ENCODE measurements at places on chromosomes 2 and 18.

- no peak for DNase-seq
Observed at GRCh38 chr18:60021556-60021955, 121.8 kb downstream of the PMAIP1 start.

DNA sequence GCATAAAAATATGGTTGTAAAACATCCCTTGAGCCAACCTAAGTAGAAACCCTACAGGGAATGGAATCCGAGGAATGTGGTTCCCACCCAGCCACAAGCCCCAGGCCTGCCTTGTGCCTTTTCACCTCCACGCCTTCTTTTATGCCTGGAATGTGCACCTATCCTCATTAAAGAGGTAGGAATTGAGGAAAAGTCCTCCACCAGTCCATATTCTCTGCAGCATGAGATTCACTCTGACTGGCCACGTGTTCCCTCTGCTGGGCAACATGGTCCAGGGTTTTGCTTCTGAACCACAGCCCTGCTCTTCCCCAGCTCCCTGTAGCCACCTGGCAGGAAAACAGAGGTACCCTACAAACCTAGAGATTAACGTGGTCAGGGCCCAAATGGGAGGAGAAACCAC lies 787.9 kb upstream of the RAB6C start:
- DNase-seq = no peak

- DNase-seq = no peak
Observed at GRCh38 chr2:171579481-171579880, 57.2 kb downstream of the CYBRD1 start.

- DNase-seq = peak; percentile 66
Observed at GRCh38 chr2:184597571-184597991, 748 bp upstream of the ZNF804A start.

GRCh38 chr18:63317982-63318888 lies 1.3 kb downstream of the BCL2 start:
- DNase-seq = peak; percentile 71

DNA sequence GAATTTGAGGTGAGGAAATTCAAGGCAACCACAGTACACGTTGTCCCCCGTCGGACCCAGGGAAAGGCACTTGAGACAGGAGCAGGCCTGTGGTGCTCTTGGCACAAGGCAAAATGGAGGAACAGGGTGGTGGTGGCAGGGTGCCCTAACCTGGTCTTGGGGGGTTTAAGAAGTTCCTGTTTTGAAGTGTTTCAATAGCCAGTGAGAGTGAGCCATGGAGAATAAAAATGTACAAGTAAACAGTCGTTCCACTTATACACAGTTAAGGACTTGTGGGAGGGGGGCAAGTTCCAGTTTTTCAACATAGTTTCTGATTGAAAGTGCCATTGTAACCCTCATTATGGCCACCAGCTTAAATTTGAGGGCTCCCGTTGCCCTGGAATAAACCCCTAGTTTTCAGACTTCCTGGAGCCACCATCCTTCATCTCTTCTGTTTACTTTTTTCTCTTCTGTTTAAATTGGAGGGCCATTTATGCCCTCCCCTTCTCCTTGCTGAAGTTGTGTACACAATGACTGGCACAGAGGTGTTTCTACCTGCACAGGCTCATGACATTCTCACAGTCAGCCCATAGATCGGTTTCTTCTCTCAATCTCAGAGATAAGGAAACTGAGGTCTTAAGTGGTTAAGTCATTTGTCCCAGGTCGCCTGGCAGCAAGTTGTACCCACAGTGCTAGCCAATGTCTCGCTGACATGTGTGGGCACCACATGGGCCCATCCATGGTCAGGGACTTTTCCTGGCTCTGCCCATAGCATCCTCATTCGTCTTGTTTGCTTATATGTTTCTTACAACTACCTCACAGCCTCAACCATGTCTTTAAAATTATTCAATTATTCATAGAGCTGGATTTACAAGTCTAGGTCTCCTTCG lies 66.0 kb upstream of the ST3GAL5 start:
- DNase-seq = no peak

DNA sequence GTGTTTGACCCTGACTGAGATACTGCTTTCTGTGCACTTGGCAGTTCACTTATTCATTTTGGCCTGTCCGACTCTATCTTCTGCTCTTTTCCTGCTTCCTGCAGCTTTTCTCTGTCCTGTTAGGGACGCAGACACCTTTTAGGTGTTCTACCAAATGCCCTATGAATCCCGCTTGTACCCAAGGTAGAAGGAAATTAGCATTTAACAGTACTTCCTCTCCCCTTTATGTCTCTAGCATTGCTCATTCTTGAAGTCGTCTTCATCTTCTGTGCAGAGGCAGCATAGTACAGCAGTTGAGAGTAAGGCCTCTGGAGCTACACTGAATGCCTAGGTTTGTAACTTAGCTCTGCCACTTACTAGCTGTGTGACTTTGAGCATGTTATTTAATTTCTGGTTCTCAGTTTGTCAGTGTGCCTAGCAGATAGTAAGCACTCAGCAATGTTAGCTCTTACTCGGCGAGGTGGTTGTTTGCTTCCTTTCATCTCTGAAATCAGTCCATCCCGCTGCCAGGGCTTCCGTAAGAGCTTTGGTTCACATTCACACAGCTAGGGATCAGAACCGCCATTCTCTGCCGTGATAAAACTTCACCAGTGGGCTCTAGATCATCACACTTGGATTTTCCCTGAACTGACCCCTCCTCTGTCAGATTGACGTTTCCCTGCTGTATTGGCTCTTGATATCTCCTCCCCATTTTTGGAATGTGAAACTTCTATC lies 1.4 kb downstream of the CCT7 start:
- no peak for DNase-seq

- no peak for DNase-seq
Observed at GRCh38 chr2:74066491-74067203, 81.1 kb downstream of the BOLA3 start.

GRCh38 chr2:25323042-25323514 lies 18.6 kb downstream of the DNMT3A start:
- no peak for DNase-seq

DNA sequence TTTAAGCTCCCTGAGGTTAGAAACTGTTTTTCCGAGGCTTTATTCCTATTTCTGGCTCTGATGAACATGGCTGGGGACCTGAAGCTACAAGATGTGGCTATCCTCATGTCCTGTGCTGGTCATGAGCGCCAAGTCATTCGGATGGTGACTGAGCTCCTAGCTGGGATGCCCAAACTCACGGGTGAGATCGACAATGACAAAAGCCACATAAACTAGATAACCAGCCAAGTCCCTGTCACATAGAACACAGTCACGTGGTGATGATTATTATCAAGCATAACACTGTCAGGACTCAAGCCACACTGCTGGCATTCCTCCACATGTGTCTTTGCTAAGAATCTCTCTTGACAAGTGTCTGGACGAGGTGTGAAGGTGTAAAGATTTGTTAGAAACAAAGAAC lies 274.9 kb downstream of the CLIP4 start:
- DNase-seq = no peak

DNA sequence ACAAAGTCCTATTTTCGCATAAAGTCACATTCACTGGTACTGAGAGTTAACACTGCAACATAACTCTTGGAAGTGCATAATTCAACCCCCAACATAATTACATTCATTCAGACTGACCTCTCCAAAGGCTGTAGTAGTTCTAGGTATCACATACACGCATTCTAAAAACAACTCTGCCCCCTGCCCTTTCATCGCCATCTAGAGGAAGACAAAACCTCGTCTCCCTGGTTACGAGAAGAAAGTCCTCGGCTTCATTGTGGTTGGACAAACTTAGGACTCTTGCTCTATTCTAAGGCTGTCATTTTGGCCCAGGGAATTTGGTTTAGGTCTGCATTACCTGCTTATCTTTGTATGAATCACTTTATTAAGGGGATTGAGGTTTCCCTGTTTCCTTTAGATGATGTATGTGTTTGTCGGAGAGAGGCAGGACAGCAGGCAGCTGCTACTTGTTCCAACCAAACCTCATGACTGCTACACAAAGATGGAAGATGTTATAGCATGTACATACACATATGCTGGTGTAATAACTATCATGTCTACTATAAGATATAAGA lies 215.4 kb upstream of the NRXN1 start:
- DNase-seq = no peak

GRCh38 chr2:127179766-127180165 lies 40.3 kb downstream of the CYP27C1 start:
- DNase-seq = peak; percentile 64

DNA sequence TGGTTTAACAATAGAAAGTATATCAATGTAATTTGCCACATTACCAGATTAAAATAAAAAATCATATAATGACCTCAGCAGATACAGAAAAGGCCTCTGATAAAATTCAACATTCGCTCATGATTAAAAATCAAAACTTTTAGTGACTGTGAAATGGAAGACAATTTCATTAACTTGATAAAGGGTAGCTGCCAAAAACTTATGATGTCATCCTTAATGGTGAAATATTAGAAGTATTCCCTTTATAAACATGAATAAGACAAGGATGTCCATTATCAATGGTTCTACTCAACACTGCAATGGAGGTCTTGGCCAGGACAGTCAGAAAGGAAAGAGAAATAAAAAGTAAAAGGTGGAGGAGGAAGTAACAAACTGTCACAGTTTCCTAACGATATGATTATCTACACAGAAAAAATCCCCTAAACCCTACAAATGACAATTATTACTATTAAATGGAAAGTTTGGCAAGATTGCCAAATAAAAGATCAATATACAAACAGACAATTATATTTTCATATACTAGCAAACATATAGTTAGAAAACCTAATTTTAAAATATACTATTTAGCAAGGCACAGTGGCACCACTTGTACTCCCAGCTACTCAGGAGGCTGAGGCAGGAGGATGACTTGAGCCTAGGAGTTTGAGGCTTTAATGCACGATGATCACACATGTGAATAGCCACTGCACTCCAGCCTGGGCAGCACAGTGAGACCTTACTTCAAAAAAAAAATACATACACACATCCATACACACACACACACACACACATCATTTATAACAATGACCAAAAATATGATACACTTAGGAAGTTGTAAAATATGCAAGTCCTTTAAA lies 12.8 kb downstream of the METTL8 start:
- DNase-seq = peak; percentile 47

DNA sequence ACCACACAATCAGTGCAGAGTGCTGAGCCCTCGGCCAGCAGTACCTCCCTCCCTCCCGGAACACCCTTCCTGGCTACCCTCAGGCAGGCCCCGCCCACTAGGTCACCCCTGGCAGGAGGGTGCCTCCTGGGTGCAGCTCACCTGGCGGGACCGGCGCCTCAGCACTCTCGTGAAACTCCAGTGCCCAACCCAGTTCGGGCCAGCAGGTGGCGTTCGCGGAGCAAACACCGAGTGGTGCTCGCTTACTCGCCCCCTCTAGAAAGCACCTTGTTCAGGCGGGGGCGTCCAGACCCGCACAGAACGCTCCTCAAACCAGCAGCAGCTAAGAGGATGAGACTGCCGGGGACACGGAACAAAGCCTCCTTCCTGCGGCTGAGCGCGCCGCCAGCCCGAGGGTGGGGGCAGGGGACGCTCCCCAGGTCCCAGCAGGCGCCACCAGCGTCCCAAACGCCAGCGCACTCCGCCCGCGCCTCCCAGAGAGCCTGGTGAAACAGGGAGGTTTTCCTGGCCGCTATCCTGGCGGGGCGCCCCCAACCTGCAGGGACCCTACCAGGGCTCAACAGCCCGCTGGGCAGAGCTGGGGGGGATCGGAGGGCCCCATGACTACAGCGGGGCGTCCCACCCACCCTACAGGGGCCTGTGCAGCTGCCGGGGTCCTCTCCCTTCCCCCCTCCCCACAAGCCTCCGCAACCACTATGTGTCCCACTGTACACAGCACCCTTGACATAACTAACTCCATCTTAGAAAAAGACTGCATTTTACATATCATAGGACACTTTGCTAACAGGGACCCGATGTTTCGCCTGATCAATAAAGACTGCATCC lies 44.7 kb downstream of the MRPS5 start:
- peak; percentile 56 for DNase-seq

GRCh38 chr2:99854236-99854852 lies 288.0 kb downstream of the AFF3 start:
- DNase-seq = no peak

DNA sequence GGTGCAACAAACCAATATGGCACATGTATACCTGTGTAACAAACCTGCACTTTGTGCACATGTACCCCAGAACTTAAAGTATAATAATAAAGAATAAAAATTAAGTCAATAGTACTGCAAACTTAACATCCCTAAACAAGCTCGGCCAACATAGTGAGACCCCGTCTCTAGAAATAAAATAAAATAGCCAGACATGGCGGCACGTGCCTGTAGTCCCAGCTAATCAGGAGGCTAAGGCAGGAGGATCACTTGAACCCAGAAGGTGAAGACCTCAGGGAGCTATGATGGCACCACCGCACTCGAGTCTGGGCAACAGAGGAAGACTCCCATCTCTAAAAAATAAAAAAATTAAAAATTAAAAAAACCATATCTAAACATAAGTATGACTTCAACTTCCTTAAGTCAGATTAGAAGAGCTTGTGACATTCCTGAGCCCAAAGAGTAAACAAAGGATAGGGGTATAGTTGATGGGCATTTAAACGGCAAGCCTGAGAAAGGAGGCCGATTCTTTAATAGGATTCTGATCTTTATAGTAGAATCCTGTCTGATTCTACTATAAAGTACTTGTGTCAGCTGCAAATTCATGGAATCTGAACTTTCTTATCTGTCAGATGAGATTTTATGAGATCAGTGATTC lies 1.6 kb downstream of the FAM124B start:
- no peak for DNase-seq
